ENCODE measurements at places on chromosomes 3 and 15.

DNA sequence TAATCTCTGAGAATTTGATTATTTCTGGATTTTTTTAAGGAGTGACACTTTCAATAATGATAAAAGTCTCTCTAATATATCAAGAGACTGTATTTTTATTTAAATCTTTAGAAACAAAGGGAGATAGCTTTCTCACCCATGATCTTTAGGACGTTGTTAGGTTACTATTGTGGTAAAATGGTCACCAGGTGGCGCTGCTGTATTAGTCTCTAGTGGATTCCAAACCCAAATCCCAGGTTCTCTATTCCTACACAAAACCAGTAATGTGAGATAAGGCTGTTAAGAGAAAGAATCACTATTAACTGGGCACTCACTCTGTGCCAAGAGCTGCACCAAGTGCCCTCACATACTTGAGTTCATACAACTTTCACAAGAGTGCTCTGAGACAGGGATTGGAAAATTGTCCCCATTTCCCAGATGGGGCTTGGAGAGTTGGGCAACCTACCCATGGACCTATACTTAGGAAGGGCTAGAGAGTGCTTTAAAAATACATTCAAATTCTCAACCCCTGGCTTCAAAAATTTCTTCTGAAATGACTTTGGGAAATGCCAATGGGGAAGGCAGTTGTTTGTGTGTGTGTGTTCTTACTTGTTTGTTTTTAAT is 593.4 kb upstream of the TGFBR2 start:
- peak; percentile 54 for DNase-seq

- no peak for DNase-seq
These were observed 89.6 kb upstream of the GALNT15 start for GRCh38 chr3:16084887-16085286.

GRCh38 chr3:111669926-111670630 is 74.9 kb upstream of the ZBED2 start:
- no peak for DNase-seq

DNA sequence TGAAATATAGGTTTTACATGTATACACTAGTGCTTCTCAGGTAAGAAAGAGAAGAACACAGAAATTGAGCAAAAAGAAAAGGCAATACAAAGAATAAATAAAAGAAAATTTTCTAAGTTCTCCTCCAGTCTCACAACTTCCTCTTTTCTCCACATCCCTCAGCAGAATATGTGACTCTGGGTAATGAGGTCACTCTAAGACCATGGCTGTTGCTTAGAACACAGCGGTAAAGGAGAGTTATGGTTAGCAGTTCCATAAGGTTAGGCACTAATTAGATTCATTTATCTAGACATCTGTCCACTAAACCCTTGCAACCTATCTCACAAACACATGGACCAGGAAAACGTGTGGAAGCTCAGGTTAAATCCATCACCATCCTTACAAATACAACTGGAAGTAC is 47.9 kb downstream of the IGSF11 start:
- DNase-seq, result no peak

GRCh38 chr3:125150525-125151441 is 61.8 kb downstream of the SLC12A8 start:
- DNase-seq, result peak; percentile 6

DNA sequence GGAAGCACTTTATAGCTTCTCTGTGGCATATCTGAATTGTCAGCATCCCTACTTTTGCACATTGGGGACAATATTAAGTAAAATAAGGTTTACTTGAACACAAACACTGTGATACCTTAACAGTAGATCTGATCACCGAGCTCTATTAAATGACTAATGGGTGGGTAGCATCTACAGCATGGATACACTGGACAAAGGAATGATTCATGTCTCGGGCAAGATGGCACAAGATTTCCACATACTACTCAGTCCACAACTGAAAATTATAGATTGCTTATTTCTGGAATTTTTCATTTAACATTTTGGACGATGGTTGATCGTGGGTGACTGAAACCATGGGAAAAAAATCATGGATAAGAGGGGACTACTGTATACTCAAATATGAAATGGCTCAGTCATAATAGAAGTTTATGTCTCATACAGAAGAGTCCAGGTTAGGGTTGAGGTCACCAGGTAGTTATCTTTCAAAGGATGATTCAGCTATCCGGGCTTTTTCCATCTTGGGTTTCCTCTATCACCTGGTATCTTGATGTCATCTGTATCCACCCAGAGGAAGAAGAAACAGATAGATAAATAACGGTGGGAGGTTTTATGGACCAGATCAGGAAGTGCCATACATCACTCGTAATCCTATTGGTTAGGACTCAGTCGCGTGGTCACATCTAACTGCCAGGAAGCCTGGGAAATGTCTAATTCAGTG is 320.0 kb upstream of the RARB start:
- DNase-seq, result no peak
